A172 (cell line): ENCODE measurements at places on chromosomes 6 and 20. TPM values are rescaled to one million over a fixed set of nuclear protein-coding genes. Genes with fewer than 3 reads are reported as not detected.

DNA sequence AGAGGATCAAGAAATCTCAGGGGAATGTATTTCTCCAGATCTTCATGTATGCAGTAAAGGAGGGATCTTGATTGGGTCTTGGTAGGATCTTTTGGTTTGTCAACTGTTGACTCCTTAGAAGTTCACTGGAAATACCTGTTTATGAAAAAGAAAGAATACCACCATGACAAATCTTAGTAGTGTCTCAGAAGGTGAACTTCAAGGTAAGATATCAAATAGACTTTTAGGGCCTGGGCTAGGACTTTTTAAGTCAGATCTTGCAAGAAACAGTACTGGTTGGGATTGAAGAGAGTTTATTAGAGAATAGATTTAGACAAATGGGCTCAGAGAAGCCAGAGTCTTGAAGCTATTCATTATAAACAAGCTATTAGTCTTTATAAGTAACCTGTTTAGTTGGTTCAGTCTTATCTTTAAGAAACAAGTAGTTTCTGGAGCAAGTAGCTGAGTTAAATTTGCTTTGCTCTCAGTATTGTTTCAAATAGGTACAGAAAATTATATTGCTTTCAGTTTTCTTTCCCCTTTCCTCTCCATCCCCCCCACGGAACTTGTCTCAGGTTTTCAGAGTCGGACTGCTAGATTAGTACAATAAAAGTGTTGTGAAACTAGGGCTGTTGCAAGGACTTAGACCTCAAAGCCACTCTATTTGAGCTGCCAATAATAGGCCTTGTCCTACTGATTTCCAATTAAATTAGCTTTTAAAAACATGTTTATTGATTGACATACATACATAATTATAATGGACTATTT lies 529.1 kb upstream of the CITED2 start:
- DNase-seq, result no peak

GRCh38 chr20:58854638-58855471 lies 2.3 kb downstream of the GNAS start:
- DNase-seq, result no peak

CFB gene
- 3.7 and 4.0 TPM in 2 replicates for total RNA-seq

DNA sequence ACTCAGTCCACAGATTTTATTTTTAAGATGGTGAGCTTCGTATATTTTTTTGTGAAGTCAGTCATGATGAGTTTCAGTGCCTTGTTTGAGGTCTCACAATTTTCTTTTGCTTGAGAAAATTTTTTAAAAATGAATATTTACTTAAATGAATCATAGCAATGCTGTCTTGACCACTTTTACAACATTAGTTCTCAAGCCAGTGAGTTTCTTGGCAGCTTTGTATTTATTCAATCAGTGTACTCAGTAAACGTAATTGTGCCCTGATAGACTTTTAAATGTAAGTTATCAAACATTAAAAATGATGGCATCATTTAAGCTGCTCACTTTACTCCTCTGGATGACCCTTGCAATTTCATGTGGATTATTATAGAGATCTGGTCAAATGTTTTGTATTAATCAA lies 261.4 kb downstream of the KHDC1L start:
- no peak for DNase-seq

PRL gene
- 0.07 TPM in 1 of 2 replicates, not detected in the other for total RNA-seq

GRCh38 chr20:14245368-14245970 lies 91.9 kb downstream of the FLRT3 start:
- no peak for DNase-seq

GRCh38 chr20:63124092-63124781 lies 91.7 kb downstream of the YTHDF1 start:
- DNase-seq, result peak; percentile 78

DNA sequence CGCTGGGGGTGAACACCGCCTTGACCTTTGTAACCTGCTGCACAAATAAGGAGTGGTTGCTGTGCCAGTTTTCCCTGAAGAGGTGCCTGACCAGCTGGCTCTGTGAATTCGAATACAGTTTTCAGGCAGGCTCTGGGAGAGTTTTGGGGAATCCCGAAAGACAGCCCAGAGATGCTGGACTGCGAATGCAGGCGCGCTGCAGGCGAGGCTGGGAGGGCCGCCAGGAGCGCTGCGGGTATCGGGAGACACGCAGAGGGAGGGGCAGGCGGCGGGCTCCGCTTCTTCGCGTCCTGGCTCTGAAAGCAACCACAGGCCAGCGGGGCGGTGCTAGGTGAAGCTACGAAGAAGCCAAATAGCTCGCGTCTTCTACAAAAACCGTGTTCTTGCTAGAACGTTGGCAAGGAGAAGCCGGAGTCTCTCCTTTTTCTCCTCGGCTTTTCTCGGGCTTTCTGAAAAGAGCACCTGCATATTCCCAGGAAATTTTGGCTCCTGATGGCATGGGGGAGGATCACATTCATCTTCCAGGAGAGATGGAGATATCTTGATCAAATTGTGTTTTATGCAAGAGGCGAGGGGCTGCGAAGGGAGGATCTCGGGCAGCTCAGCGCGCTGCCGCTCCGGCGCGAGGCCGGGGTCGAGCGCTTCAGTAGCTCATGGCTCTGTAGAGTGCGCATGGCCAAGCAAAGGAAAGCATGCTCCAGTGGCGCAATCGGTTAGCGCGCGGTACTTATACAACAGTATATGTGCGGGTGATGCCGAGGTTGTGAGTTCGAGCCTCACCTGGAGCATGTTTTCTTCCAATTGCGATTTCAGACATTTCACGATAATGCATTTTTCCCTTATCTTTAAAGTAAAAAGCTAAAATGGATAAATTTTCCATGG lies 158.1 kb upstream of the ZNF184 start:
- DNase-seq, result peak; percentile 84

ADGRB3 gene
- total RNA-seq, result not detected in 2 replicates
